A549 (cell line): ENCODE measurements at places on chromosomes 2 and 18. TPM values are rescaled to one million over a fixed set of nuclear protein-coding genes. Genes with fewer than 3 reads are reported as not detected.

DNA sequence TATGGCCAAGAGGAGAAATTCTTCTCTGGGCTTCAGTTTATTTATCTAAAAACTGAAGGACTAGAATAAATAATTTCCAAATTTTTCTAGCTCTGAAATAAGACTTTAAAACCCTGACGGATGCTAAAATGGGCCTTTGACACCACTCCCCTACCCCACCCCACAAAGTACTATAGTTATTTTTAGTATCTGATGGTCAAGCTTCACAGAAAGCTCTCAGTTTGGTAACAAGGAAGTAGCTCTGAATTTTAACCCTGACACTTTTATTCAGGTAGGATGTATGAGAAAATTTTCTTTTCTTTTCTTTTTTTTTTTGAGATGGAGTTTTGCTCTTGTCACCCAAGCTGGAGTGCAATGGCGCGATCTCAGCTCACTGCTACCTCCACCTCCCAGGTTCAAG, 2.4 kb downstream of the RBKS start:
- DNase-seq, result no peak

DNA sequence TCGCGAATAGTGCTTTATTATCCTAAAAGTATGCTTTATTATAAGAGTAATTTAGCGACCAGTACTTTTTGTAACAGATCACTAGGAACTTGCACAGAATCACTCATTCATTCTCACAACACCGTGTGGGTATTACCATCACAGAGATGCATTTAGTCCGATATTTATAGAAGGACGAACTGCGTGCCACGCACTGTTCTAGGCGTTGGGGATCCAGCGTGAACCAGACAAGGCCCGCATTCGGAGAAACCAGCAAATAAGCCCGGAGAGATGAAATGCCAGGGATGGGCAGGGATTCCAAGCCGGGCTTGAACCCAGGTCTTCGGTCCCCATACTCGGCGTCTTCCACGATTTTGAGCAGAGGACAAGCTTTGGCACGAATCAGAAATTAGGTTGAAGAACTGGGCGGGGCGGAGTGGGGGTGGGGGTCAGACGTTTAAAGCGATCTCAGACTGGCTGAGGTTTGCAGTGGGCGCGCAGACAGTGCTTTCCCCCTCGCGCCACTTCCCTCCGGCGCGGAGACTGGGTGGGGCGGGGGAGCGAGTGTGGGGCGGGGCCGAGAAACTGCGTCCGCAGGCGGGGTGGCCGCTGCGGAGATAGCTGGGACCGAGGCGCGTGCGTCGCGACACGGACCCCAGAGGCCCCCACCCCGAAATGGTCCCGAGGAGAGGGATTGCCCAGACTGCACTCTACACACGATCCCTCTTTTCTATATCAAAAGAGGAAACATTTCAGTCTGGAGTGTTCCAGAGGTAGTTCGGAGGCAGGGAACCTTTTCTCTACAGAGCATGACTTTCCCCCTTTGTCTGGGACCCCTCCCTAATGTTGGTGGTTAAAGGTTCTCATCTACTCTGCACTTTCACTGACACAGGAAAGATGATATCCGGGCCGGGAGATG, 1.1 kb upstream of the CXCR4 start:
- DNase-seq, result no peak

DNA sequence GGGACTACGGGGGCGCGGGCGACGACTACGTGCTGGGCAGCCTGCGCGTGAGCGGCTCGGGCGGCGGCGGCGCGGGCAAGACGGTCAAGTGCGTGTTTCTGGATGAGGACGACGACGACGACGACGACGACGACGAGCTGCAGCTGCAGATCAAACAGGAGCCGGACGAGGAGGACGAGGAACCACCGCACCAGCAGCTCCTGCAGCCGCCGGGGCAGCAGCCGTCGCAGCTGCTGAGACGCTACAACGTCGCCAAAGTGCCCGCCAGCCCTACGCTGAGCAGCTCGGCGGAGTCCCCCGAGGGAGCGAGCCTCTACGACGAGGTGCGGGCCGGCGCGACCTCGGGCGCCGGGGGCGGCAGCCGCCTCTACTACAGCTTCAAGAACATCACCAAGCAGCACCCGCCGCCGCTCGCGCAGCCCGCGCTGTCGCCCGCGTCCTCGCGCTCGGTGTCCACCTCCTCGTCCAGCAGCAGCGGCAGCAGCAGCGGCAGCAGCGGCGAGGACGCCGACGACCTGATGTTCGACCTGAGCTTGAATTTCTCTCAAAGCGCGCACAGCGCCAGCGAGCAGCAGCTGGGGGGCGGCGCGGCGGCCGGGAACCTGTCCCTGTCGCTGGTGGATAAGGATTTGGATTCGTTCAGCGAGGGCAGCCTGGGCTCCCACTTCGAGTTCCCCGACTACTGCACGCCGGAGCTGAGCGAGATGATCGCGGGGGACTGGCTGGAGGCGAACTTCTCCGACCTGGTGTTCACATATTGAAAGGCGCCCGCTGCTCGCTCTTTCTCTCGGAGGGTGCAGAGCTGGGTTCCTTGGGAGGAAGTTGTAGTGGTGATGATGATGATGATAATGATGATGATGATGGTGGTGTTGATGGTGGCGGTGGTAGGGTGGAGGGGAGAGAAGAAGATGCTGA, 1.4 kb downstream of the SOX11 start:
- DNase-seq, result no peak

DNA sequence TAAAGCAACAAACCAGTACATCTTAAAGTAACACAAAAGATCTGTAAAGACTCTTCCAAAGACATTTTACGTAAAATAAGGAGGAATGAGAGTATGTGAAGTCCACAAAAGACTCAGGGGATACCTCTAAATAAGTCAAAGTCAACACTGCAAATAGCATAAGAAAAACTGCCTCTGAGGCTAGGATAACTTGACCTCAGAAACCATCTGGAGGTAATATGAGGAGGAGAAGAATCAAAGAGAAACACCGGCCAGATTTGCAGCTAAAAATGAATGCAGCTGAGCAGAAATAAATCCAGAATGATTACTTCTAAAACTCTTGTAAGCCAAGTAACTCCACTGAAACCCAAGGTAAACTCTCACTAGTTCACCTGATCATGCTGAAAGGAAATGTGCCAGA, 52.2 kb upstream of the ERMN start:
- no peak for DNase-seq

DNA sequence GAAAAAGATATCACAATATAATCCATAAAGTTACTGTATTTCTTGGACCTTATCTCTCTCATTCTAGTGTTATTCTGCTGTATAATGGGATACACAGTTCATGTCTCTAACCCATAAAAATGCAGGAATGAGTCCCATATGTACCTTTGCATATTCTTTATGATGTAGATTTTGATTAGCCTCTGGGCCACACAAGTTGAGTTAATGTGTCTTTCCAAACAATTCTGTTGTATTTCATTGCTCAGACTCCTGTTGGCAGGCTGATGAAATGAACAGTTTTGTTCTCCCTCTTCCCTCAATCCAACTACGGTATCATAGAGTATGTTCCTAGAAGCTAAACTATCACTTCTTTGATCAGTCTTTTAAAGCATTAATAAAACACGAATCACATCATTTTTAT, 113.2 kb upstream of the SATB2 start:
- DNase-seq, result no peak

DNA sequence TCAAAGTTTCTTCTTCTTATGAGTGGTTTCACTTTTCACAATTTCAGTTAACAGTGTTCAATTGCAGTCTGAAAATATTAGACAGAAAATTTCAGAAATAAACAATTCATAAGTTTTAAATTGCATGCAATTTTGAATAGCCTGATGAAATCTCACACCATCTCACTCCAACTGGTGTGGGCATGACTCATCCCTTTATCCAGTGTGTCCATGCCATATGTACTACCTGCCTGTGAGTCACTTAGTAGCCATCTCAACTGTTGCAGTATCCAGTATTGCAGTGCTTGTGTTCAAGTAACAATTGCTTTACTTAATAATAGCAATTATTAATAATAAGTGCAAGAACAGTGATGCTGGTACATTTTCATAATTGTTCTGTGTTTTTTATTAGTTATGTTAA, 1202.5 kb downstream of the DSC3 start:
- no peak for DNase-seq

DNA sequence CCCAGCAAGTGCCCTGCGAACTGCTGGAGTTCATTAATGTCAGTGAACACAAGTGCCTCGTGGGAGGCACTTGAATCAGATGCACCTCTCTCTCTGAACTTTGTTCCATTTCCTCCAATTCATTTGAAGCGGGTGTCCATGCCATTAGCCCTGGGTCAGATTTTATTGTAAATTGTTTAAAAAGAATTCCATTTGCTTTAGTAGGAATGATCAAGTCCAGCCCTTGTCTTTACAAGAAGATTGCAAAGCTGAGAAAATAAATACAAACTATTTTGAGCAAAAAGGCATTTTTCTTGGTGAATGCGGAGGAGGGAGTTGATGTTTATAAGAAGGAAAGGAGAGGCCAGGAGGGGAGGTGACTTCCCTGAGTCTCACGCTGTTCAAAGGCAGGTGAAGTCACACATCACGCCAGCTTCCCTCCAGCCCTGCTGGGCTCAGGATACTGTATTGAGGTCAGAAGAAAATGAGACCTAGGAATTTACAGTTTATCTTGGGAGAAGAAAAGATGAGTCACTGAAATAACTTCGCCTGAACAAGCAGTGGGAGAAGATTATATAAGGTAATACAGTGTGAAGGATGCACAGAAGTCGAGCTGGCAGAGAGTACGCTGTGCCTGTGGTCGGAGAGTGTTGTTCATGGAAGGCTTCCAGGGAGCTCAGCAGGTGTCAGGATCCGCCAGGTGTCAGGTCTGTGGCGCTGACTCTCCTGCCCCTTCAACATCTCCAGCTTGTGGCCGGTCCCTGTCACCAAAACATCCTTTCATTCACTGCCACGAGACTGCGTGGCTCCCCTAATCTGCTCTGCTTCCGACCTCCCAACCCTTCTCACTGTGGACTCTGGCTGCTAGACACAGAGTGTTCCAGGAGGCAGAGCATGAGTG, 36.5 kb downstream of the EFR3B start:
- peak; percentile 88 for DNase-seq

DNA sequence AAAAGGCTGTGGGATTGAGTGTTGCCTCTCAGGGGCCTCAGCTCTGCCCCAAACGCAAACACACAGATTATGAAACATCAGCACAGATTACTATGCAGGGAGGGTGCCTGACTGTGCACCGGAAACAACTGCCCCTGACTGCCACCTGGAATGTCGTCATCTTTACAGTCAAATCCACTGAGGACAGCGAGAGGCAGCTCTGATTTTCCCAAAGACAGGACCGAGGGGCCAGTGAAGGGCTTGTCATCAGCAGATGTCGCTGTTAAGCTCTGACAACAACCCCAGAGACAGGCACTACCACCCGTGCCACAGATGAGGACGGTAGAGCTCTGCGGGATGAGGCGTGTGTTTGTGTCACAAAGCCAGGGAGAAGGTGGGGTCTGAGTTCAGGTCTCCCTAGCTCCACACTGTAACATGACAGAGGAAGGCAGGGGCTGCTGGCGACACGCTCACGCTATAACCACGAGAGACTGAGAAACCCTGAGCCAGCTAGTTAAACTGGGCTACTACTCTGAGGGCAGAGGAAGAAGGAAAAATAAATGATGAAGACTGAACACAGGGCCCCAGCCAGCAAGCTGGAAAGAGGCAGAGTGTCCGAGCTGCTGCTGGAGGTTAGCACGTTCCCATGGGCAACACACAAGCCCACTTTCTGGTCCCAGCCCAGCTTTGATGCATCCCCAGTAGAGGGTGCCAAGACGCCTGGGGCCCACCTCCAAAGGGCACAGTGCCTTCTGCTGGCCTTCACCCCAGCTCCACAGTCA, 47.0 kb downstream of the PARD6G start:
- DNase-seq, result peak; percentile 7

- DNase-seq, result peak; percentile 73
Measured at GRCh38 chr2:224086226-224086914, 47.3 kb upstream of the SERPINE2 start.

- DNase-seq, result no peak
Measured at GRCh38 chr2:60391649-60392375, 161.6 kb downstream of the BCL11A start.

GRCh38 chr18:22928339-22928738, 4.8 kb upstream of the RBBP8 start:
- DNase-seq, result no peak

- DNase-seq, result no peak
Measured at GRCh38 chr18:42106784-42107183, 151.8 kb downstream of the PIK3C3 start.

- DNase-seq, result peak; percentile 83
Measured at GRCh38 chr2:237471438-237472186, 15.4 kb upstream of the MLPH start.

GRCh38 chr2:203992509-203992908, 55.9 kb downstream of the ICOS start:
- no peak for DNase-seq

GRCh38 chr2:195572895-195573683, 83.9 kb upstream of the SLC39A10 start:
- DNase-seq, result no peak

DNA sequence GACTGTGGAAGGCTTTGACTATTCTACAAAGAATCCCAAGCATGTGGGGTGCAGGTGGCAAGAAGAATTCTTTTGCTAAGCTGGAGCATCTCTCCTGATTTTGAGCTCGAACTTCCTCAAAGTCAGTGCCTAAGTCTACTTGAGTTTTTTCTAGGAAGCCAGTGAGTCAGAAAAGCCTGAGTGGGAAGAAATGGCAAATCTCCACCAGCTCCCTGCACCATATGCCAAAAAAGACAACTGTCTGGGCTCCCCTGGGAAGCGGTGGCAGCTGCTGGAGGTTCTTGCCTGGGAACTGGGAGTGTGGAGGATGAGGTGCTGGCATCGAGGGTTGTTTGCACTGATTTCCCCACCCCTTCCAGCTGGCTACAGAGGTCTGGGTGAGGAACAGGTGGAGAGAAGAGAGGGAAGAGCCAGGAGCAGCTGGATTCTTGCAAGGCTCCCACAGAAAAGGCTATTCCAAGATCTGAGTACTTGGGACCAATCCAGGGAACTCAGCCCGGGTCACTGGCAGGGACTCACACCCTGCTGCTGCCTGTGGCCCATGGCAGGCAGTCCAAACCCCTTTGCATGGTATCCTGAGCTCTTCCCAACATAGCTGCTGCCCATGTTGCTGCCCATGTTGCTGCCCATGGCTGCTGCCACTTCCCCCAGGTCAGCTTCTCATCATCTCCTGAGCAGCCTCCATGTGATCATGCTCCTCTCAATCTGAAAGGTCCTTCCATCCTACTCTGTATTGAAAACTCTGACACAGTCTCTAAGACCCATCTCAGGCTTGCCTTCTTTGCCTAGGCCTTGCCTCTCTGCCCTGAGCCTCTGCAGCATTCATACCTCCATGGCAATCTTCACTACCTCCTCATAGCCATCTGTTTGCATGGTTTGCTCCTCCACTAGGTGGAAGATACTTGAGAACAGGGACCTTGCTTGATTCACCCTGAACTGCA, 128.3 kb upstream of the SPATS2L start:
- peak; percentile 7 for DNase-seq

The SCYGR4 gene
- not detected in 3 replicates for polyA plus RNA-seq

The ASPRV1 gene
- 0.30 to 0.36 TPM (median 0.31 TPM) in 3 replicates for polyA plus RNA-seq

The ATF2 gene
- polyA plus RNA-seq, result 15.5 to 18.9 TPM (median 18.8 TPM) in 3 replicates

The CAPN14 gene
- 0.04 to 0.09 TPM (median 0.08 TPM) in 3 replicates for polyA plus RNA-seq

The COPS9 gene
- 356 to 380 TPM (median 358 TPM) in 3 replicates for polyA plus RNA-seq

The APLF gene
- 1.5 to 1.8 TPM (median 1.5 TPM) in 3 replicates for polyA plus RNA-seq

The PJVK gene
- 3.6 to 5.1 TPM (median 3.6 TPM) in 3 replicates for polyA plus RNA-seq

The SLC5A7 gene
- not detected in 3 replicates for polyA plus RNA-seq

The RASGRP3 gene
- polyA plus RNA-seq, result 1.5 to 1.7 TPM (median 1.5 TPM) in 3 replicates

The EN1 gene
- 0.62 to 0.92 TPM (median 0.90 TPM) in 3 replicates for polyA plus RNA-seq
